ENCODE measurements at places on chromosomes 13 and 19.

DNA sequence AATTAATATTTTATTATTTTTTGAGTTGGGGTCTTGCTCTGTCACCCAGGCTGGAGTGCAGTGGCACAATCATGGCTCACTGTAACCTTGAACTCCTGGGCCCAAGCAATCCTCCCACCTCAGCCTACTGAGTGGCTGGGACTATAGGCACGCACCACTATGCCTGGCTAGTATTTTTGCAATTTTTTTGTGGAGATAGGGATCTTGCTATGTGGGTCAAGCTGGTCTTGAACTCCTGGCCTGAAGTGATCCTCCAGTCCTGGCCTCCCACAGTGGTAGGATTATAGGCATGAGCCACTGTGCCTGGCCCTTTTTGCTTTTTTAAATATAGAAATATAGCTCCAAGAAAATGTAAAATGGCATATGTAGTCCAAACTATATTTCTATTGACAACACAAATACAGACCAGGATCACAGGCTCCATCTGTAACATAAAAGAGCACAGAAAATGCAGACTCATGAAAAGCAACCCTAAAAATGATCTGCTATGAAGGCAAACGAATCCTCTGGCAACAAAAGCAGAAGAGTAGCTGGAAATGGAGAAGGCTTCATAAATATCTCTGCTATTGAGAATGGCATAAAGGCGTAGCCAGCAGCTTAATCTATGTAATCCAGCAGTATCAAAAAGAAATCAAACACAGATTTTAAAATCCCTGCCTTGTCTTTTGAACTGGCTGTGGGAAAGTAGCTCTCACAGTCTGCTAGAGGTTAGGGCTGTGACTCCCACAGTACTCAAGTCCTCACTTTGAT lies 200.6 kb downstream of the LHFPL6 start:
- no peak for DNase-seq

GRCh38 chr19:16509141-16510061 lies 13.2 kb downstream of the C19orf44 start:
- no peak for DNase-seq

- no peak for DNase-seq
These were observed 224.2 kb upstream of the IRS2 start for GRCh38 chr13:110010404-110011138.

- no peak for DNase-seq
These were observed 19.1 kb downstream of the C19orf12 start for GRCh38 chr19:29695765-29696564.
